Activated CD8-positive, alpha-beta memory T cell treated with anti-CD3 and anti-CD28 coated beads, Interleukin-2, amount 50 U/mL, for 4 hours (primary cell): ENCODE measurements at places on chromosomes 1 and 21.

GRCh38 chr1:211369640-211370039 lies 43.0 kb downstream of the TRAF5 start:
- no peak for DNase-seq

DNA sequence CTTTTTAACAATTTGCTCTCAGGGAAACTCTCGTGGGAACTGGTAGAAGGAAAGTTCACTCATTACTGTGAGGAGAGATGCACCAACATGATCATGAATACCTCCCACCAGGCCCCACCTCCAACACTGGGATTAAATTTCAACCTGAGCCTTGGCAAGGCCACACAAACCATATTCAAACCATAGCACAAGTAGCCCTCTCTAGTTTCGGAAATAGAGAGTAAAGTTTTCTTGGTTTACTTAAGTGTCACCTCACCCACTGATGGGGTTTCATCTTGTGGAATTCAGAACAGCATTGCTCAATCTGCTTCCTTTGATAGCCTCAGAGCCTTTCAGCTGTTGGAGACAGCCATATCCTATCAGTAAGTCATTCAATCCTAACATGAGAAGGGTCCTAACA lies 25.5 kb upstream of the CCSAP start:
- DNase-seq: no peak

GRCh38 chr1:226474443-226475141 lies 66.7 kb upstream of the PARP1 start:
- no peak for DNase-seq

GRCh38 chr1:212012034-212012740 lies 23.2 kb downstream of the INTS7 start:
- peak; percentile 62 for DNase-seq

GRCh38 chr1:156864796-156865195 lies 4.1 kb downstream of the NTRK1 start:
- no peak for DNase-seq

- DNase-seq: peak; percentile 74
Measured at GRCh38 chr1:63593303-63593885, at the start of gene PGM1. Gene PGM1 (plus strand): TSS chr1:63593411. CDS start chr1:63593489, 78 bp downstream.

DNA sequence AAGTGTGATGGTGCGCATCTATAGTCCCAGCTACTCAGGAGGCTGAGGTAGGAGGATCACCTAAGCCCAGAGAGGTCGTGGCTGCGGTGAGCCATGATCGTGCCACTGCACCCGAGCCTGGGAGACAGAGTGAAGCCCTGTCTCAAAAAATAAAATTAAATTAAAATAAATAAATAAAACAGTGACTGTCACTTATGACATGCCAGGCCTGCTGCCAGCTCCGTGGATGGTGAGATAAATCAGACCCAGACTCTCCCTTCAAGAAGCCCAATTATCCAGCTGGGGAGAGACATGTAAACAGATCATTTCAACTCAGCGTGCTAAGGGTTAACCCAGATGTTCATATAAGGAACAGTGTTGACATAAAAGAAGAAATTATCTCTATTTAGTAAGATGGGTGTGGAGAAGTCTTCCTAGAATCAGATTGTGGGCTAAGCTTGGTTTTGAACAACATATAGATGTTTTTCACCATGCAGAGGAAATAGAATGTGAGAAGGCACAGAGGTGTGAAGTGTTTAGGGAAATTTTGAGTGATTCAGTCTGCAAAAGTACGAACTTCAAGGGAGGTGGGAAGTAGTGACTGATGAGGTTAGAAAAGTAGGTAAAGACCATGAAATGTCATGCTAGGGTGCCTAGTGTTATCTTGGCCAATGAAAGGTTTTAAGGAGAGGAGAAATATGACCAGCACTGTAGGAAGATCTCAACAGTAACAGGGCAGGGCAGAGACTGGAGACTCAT lies 18.3 kb downstream of the YARS1 start:
- no peak for DNase-seq
